ENCODE measurements at places on chromosomes 13 and 19.

DNA sequence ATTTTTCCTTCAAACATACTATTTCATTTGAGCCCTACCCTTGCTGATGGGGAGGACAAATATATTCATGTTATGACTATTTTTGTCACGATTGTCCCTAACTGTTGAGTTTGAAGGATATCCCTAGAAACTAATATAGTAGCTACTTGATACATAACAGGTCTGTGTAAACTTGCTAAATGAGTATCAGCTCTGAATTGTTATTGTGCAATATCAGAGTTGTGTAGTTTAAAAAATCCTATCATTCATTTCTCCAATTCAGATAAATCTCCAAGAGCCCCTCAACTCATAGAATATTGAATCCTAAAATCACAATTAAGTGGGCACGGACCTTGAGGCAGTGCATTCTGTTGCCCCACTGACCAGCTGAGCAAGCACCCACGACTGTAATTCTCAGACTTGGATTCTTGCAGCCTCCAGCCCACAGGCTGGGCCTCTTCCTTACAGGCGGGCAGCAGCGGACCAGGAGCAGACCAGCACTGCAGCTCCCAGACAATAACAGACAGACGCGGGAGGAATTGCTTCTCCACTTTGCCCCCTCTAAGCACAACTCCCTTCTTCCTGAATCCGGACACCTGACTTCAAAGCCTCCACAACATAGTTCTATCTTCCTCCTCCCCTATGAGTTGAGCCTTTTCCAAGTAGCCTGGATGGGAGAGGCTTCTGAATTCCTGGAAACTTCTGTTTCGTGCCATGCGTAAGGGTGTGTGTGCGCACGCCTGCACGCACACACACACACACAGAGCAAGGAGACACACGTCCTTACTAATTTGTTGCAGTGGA lies 337.6 kb upstream of the ARGLU1 start:
- no peak for DNase-seq

DNA sequence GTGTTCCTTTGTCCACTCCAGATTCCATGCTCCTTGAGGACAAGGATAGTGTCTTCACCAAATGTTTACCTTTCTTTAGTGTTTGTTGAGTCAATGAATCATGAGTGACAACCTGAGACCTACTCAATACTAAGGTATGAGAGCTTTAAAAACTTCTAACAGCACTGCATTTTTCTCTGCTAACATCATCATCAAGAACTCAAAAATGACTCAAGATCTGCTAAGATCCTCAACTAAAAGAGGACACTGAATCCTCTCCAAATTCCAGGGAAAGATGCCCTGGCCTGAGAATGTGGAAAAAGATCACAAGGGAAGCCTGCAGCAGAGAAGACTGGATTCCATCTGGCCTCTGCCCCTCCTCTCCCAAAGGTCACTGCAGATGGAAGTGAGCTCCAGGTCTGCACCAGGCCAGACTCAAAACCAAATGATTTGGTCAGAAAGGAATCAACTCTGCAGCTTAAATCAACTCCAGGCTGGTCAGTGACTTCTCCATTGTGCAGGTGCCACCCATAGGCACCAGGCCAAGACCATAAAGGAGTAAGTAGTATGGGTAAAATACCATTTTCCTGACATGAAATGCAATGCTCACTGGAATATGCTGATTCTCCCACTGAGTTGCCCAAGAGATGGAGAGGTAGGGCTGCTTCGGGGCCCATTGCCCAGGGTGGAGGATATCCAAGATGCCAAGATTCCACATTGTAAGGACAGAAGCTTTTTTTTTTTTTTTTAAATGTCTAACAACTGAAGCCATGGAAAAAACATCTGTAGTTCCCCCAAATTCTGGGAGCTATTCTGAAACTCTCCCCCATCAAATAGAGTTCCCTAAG lies 89.5 kb upstream of the DOCK9 start:
- DNase-seq = no peak

DNA sequence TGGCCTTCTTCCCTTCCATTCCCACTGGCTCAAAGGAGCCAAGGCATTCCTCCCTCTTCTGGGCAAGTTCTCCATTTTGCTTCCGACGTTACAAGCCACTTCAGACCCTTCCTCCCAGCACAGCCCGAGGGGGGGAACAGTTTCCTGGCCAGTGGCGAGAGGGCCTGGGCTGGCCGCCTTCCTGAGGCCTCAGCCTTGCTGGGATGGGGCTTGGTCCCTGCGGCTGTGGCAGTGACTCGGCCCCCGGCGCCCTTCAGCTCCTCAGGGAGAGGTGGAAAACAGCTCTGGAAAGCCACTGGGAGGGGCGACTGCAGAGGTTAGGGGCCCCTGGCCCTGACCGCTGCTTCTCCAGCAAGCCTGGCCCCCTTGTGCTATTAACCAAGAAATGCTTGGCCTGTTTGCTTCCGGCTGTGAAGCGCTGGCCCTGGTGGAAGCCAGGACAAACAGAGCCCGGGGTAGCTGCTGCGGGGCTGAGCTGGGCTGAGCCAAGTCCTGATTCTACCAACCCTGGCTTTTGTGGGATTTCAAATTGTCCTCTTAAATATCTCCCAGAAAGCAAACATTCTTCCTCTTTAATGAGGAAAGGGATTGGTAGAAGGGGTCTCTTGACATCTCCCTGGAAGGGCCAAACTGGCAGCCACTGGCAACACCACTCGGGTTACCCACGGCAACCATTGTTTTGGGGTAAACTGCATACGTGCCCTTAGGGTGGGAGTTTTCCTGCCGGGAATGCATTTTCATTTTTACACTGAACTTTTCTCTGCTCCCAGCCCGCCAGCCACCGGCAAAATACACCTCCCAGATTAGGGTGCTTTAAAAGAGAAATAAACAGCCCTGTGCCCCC lies 38.7 kb downstream of the C13orf46 start:
- DNase-seq = no peak

- DNase-seq = no peak
Measured at GRCh38 chr19:1683869-1684572, 31.6 kb upstream of the TCF3 start.

DNA sequence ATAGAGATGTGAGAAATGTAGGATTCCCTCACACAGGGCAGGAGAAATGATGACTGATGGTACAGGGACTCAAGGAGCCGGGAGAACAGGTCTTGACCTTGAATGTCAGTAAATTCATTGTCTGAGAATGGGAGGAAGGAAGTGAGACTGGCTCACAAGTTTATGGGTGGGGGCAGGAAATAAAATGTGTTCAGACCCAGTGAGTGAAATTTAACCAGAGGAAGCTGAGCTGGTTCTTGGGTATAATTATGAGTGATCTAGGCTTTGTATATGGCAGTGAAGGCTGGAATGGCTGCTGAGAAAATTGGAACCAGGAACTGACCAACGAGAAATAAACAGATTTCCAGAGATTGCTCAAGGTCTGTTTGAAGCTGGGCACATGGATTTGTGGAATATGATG lies 6.3 kb upstream of the IGSF23 start:
- DNase-seq = no peak

- peak; percentile 53 for DNase-seq
Measured at GRCh38 chr19:56252699-56253422, 19.7 kb upstream of the EDDM13 start.

DNA sequence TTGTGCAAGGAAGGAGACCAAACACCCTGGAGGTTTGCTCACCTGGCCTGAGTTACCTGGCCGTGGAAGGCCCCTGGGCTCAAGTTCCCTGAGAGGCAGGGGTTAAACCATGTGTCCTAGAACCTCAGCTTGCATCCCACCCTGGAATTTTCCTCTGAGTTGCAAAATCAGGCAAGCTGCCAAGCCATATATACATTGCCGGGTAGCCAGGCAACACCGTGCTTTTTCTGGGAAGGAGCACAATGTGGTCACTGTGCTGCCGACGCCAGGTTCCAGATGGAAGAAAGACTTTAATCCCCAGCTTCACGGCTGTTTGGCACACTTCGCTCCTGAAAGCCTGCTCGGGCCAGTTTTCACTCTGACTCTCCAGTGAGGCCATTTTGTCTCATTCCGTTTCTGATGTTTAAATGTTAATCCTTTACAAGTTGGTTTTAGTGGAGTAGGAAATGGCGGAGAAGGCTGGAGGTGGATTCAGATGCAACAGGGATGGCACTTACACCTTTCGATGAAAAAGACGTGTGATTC lies 60.1 kb upstream of the PEG3 start:
- no peak for DNase-seq

- DNase-seq = no peak
Measured at GRCh38 chr19:8557642-8558238, 19.5 kb downstream of the MYO1F start.

DNA sequence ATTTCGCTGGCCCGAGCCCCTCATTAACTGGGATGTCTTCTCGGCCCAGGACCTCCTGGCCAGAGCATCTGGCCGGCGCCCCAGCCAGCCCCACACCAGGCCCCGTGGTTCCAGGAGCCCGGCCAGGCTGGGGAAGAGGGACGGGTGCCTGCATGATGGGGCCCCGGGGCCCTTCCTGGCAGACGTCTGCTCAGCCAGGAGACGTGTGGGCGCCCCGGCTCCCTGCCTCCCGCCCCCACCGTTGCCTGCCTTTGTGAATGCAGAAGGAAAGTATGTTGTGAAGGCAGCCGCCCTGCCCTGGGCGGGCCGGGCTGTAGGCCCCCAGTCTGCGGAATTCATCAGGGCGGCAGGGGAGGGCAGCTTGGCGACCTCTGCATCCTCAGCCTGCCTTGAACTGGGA lies 4.4 kb upstream of the COMP start:
- no peak for DNase-seq

GRCh38 chr19:33501693-33502356 lies 19.8 kb downstream of the PEPD start:
- DNase-seq = no peak

GRCh38 chr19:56991912-56992311 lies 127.9 kb upstream of the USP29 start:
- DNase-seq = no peak

DNA sequence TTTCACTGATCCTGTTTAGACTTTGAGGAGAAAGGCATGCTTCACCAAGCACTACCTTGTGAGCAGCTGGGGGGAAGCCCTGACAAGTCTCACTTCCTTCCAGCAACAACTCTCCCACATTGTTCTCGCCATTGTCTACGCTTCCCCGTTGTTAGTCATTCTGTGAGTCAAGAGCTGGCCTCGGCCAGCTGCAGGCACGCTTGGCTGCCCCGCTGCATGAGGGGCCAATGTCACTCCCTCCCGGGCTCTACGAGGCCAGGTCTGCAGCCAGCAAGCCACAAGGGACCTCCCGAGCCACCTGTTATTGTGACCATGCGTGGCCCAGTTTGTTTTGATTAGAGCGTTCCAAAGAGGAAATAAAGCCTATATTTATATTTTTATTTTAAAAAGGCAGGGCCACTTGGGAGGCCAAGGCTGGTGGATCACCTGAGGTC lies 220.9 kb downstream of the FOXO1 start:
- DNase-seq = no peak

DNA sequence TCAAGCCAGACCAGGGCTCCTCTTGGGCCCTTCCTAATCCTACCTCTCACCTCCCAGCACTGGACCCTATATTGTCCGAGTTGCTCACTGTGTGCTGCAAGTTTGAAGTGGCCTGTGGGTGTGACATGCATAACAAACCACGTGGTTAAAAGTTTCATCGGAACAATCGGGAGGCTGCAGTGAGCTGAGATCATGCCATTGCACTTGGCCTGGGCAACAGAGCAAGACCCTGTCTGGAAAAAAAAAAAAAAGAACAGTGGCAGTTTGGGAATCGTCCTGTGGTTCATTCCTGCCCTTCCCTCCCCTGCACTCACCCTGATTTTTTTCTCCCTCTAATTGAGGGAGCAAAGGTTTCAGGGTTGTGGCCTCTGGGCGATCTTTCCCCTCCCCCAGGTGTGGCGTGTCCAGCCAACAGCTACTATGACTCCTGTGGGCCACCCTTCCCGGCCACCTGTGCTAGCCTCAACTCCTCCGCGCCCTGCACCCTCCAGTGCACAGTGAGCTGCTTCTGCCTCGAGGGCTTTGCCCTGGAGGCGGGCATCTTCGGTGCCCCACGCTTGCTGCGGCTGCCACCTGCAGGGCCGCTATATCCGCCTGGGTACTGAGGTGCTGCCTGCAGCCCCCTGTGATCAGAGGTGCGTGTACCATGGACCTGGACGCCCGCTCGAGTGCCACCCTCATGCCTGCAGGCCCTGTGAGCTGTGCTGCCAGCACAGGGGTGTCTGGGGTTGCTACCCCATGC lies 16.3 kb upstream of the FXYD3 start:
- DNase-seq = no peak

GRCh38 chr13:95050800-95051615 lies 250.2 kb downstream of the ABCC4 start:
- no peak for DNase-seq

DNA sequence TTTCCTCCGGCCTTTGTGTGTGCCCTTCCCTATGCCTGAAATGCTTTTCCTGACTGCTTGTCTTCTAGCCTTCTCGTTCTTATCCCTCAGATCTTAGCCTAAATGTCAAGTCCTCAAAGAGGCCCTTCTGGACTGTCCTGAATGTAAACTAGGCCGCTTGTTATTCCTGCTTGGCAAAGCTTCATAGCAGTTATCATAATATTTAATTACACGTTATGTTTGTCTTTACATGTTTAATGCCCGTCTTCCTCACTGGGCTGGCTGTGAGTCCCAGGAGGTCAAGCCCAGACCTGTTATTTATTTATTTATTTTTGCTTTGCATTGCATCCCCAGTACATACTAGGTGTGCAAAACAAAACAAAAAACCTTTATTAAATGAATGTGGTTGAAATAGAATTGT lies 62.7 kb downstream of the SIPA1L3 start:
- DNase-seq = no peak

- no peak for DNase-seq
Measured at GRCh38 chr13:113151745-113152690, 6.4 kb upstream of the PROZ start.

DNA sequence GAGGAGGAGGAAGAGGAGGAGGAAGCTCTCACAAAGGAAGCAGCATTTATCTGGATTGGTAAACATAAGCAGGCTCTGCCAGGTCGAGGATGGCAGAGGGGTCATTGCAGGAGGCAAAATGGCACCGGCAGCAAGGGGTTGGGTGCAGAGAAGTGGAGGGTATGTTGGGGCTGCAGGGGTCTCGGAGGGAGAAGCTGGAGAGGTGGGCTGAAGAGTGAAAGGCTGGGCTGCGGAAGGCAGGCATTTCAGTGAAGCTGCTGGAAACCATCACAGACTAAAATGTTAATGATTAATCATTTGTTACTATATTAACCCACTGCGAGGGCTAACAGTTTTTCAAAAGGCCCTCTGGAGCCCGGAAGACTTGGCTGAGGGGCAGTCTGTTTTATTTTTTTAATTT lies 24.6 kb downstream of the TPT1 start:
- DNase-seq = no peak

- DNase-seq = no peak
Measured at GRCh38 chr13:111215081-111216047, 100.3 kb downstream of the ARHGEF7 start.

All from activated T-helper 2 cell treated with anti-CD3 and anti-CD28 coated beads, Interferon-gamma antibody, Interleukin-2, Interleukin-4, amounts not matched to agents 10 μg/mL and 5 μg/mL and 100 μg/mL, durations not matched to agents 14 hours and 24 hours and 36 hours (primary cell).